NCI-H2171 treated with DMSO at 0.1 percent for 48 hours (cell line): ENCODE measurements at places on chromosomes 12 and 14.

DNA sequence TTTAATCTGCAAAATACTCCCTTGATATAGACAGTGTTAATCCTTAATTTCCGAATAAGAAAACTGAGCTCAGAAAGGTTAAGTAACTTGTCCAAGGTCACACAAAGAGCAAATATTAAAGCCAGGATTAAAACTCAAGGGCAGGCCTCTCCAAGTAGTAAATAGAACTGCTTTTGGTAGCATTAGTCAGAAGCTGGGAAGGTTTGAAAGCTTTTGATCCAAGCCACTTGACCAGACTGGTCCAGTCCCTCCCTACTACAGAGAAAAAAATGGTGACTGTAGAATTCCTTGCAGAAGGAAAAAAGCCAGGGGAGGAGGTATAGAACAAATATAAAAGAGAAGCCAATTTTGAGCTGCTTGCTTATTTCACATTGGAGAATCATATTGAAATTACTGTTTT is 111.5 kb downstream of the NT5DC3 start:
- DNase-seq = no peak

DNA sequence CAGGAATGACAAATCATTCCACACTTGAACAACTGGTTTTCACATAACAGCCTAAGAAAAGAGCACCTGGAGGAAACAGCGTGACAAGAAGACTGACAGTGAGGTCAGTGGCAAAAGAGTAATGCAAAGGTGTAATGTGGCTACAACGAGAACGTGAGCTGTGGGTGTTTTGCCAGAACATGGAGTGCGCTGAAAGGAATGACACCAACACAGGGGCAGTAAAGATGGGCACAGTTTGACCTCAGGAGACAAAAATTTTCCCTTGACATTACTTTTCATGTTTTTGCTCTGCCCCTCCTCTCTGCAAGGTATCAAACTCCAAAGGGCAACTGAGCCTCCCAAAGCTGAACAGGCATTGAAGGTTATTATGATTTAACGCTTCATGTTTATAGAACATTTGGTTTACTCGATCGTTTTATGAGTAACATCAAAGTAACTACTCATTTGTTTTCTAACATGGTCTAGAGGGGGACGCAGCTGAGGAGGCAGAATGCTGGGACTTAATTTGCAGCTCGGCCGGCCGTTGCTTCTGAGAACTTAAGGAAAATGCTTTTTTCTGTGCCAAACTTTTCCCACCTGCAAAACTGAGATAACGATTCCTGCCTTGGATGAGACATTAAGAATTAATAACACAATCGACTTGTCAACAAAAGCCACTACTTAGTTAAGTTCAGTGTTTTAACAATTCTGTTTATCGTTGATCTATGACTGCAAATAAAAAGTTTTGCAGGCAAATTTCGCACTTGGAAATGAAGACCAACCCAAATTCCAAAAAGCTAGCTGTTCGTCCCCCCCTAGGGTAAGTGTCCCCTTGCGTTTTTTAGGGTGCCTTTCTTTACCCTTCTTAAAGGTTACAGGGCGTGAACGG is 954 bp downstream of the HAUS4 start:
- DNase-seq = no peak

DNA sequence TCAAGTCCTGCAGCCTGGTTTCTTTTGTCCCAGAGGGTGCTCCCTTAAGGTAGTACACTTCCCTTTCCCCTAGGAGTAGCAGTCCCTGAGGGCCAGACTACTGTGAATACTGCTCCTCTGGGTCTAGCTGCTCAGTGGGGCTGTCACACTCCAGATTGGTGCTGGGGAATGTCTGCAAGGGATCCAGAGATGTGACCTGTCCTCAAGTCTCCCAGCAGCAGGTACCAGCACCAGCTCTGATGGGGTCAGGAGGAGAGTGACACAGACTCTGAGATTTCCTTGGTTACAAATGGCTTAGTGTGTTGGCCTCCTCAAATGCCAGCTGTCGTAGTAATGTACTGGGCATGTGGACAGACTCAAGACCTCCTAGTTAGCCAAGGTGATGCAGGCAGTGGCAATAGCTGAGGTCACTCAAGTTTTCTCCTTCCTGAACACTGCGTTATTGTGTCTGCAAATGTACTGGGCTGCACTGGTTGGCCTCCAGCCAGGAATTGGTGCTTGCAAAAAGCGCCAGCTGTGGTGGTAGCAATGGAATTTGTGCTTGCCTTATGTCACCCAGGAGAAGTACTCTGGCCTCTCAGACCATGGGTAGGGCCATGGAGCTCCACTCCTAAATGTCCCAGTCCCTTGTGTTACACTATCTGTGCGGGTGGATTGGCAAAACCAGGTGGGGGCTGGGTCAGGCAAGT is 36.4 kb upstream of the AEBP2 start:
- no peak for DNase-seq

- DNase-seq = peak; percentile 92
Observed at GRCh38 chr14:86541972-86542371, 1012.0 kb downstream of the FLRT2 start.

DNA sequence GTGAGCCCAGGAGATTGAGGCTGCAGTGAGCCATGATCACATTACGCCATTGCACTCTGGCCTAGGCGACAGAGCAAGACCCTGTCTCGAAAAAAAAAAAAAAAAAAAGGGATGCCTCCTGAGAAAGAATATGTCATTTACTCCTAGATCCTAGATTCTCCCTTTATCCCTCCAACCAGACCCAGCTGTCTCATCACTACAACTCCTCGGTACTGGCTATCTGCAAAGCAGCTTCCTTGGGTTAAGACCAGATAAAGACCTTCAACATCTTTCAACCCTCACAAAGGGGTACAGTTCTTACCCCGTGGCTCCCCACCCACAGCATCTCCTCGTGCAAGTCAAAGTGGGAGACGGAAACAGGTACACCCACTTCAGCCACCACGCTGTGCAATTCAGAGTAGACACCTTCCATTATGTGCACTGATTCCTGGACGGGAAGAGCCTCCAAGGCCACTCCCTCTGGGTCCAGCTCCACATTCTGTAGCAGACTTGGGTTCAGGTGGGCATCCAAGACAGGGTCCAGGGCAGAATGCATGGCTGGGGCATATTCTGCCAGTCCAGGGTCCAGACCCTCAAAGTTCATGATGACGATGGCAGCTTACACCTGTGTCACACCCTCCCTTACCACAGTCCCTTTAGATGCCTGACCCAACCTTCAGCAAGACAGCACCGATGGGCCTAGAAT is 1.1 kb downstream of the PAN2 start:
- DNase-seq = no peak

DNA sequence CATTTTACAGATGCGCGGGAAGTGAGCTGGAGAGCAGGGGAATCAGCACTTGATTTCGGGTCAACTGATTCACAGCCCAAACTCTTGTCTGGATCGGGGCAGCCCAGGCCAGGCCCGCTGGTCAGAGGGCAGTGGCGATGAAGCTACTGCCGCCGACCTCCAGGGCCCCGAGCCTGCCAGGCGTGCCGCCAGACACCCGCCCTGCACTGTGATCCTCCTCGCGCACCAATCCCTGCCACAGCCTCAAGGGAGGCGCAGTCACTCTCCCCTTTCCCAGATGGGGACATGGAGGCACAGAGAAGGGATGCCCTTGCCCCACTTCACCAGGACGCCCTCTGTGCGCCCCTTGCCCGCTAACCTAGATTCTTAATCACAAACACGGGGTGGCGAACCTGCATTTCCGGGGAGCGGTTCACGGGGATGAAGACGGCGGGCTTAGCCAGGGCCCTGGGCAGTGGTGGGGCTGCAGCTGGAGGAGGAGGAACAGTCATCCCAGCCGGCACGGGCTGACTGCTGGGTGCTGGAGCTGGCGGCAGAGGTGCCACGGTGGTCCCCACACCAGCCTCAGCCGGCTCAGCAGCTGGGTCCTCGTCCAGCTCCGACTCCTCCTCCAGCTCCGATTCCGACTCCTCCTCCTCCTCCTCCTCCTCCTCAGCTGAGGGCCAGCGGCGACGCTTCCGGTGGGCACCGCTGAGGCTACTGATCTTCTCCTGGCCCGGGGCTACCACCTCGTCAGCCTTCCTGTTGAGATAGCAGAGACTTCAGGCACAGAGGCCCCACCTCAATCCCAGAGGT is 8.6 kb downstream of the DHX37 start:
- DNase-seq = no peak

DNA sequence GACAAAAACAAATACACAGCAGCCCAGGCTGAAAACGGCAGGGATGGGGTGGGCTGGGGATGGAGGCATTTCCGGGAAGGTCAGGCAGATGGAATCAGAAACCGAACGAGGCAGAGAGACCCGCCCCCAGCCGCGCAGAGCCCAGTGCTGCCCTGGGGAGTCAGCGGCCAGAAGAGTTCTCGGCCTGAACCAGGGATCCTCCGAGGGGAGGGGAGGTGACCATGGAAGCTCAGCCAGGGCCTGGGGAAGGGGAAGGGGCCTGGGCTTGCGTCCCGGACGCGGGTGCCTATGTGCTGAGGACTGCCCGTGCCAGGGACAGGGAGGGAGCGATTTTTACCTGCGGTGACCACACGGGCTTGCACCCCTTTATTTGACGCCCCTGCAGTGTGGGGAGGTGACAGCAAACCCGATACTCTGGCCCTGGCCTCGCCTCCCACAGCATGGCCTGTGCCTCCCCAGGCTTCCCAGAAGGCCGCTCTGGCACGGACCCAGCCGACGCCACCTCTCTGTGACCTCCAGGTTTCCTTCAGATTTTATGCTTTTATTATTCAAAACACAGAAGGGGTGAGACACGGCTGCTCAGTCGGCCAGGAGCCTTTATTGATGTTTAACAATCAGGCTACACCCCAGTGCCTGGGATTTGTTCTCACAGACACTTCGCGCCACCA is 7.7 kb downstream of the LRCOL1 start:
- no peak for DNase-seq

DNA sequence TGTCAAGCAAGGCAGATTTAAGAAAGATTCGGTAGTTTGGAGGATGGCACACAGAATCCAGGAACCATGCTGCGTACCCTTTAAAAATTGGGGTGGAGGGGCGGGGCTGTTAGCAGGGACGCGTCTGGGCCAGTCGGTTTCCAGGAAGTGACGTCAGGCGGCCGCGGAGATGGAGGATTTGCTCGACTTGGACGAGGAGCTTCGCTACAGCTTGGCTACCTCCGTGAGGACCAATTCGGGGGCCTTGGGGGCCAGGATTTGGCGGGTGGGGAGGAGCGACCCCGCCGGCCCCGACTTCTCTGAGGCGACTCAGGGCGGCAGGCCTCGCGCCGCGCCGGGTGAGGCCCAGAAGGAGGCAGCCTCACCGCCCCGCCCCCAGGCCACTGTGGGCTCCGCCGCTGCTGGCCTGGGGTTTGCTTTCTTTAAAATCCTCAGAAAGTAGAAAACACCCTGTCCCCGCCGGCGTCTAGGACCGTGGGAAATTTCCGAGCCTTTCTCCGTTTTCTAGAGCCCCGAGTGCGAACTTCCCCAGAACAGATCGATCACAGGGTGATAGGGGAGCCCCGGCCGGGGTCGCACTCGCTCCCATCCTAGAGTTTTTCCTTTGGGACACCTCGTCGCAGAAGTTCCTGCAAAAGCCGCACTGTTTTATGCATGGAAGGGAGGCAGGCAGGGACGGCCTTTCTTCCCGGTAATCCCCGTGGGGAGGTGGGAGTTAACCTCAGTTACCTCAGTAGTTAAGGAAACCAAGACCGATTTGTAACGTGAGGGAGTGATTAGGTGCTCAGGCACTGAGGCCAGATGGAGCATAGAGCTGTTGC is at the start of gene IFT43:
TSS of gene IFT43 (plus strand) at position 146 of the 821 bp plus-strand sequence. CDS start at position 170, 24 bp downstream.
- peak; percentile 85 for DNase-seq

DNA sequence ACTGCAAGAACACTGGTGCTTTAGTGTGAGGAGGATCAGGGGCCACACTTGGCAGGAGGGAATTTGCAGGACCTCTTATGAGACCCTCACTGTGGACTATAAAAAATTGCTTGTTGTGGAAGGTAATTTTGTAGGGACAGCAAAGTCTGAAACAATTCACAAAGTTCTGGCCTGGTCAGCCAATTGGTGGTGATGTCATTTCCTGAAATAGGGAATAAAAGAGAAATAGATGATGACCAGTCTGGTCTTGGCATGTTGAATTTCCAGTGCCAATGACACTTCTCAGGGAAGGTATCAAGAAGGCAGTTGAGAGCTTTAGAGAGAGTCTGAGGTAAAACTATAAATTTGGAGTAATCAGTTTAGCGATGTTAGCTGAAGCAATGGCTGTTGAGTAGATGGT is 129.3 kb upstream of the LMNTD1 start:
- DNase-seq = no peak
